ENCODE measurements at places on chromosomes 3 and 15.

DNA sequence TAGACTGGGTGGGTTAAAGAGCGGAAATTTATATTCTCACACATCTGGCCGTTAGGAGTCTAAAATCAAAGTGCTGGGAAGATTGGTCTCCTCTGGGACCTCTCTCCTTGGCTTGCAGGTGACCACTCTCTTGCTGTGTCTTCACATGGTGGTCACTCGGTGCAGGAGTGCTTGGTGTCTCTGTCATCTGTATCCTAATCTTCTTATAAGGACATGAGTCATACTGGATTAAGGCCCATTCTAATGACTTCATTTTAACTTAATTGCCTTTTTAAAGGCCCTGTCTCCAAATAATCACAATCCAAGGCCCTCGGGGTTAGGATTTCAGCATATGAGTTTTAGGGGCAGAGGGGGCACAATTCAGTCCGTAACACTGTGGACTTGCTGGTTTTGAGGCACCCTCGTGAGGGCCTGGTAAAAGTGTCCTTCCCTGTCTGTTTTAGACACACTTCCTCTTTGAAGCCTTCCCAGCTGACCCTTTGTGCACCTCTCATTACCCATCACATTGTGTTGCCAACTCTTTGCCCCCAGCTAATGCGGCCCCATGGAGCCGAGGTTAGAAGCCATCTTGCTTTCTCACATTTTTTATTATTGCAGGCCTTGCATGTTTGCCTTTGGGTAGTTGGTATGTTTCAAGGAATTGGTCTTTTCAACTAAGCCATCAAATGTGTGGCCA is 3.2 kb downstream of the XYLB start:
- no peak for DNase-seq

GRCh38 chr3:192422997-192423342 is 304.4 kb downstream of the FGF12 start:
- DNase-seq = no peak

- no peak for DNase-seq
Measured at GRCh38 chr3:139671107-139671506, 6.7 kb downstream of the NMNAT3 start.

- DNase-seq = no peak
Measured at GRCh38 chr15:33808720-33809457, 159.4 kb upstream of the CHRM5 start.

DNA sequence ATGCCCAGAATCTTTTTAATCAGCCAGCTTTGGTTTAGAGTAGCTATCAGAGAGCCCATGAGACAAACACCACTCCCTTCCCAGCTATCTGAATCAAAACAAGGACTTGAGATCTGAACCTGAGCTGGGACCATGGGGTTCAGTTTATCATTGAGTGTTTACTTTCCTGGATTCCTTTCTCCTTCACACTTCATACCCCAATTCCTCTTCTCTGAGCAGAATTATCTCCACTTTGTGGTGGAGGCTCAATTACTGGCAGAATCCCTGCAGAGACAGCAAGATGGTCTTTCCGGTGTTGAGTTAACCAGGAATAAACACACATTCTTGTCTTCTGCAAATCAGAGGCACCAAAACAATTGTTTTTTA is 102.4 kb downstream of the RPL22L1 start:
- DNase-seq = no peak

- DNase-seq = no peak
Measured at GRCh38 chr3:130316169-130316568, 29.3 kb upstream of the COL6A5 start.
